GDM1 (cell line): ENCODE measurements at places on chromosomes 6 and 20.
A peak's percentile ranks its signal among the peaks of the same experiment; 100 is the strongest.

DNA sequence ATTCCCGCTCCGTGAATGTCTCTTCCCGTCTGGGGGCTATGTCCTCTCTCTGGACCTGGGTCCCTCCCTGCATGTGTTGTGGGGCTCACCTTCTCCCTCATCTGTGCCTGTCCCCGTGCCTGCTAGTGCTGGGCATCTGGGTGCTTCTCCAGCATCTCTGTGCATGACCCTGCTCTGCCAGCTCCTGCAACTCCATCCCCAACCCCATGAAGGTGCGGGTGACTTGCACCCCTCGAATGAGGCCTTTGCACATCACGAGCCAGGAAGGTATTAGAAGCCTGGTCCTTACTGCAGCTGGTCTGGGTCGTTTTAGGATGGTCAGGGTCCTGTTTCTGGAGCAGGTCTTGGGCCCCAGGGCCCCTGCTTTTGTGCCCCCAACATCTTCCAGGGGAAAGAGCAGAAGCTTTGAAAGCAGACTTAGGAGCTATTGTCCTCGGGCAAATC lies 109.7 kb downstream of the AGPAT4 start:
- no peak for DNase-seq

DNA sequence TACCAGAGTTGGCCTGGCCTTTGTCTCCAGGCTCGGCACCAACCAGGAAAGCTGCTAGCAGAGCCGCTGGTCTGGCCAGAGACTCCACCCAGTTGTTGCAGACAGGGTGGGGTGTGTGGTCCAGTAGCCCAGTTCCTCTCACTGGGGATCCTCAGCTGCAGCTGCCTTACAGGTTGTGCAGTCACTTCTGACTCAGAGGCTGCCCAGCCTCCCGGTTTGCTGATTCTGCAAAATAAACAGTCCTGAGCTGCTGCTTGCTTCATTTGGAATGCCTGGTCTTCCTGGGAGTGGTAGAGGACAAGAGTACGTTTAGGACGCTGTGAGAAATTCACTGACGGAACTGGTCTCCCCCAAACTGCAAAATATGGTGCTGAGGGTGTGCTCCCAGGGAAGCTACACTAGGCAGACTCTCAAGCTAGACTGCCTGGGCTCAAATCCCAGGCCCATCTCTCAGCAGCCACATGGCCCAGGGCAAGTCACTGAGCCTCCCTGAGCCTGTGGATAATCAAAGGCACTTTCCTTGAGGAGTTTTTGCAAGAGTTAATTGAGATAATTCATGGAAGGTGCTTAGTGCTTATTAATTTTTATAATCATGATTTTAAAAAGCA lies 246.1 kb downstream of the TFAP2C start:
- no peak for DNase-seq

GRCh38 chr6:168371981-168372711 lies 52.6 kb upstream of the DACT2 start:
- DNase-seq: no peak

DNA sequence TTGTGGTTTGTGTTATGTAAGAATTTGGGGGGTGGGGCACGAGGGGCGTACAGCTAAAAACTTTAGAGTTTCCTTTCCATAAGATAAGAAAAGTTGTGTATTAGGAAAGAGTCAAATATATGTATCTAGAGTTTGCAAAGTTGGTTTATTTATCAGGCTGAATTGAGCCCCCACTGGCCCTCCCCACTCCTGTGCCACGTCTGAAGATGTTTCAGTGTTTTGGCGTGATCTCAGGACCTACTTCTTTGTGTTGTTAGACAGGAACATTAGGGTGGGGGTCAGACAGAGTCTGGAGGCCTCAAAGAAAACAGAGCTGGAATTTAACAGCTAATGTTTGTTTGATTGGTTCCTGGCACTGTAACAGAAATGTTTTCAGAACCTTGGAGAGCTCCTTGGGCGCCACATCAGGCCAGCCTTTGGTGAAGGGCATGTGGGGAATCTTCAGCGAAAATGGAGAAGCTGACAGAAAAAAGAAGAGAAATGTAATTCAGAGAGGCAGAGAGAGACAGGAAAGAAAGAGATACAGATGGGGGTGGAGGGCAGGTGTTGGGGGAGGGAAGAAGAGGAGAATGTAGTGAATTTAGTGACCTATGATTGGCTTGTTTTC lies 674 bp downstream of the NRSN1 start:
- peak; percentile 6 for DNase-seq

DNA sequence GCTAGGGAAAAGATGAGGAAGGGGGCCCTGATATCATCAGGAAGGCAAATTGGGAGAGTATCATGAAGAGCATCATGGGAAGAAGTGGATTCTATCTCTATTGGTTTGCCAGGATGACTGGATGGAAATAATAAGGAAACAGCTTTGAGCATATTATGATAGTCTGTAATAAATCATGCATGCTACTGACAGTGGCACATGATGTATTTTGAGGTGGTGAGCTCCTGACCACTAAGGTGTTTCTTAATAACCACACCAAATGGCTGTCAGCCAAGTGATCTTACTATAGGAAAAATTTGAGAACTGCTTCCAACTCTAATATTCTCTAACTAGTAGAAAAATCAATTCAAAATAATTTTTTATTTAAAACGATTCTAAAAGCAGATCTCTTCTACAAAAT lies 548.4 kb upstream of the JAG1 start:
- no peak for DNase-seq

DNA sequence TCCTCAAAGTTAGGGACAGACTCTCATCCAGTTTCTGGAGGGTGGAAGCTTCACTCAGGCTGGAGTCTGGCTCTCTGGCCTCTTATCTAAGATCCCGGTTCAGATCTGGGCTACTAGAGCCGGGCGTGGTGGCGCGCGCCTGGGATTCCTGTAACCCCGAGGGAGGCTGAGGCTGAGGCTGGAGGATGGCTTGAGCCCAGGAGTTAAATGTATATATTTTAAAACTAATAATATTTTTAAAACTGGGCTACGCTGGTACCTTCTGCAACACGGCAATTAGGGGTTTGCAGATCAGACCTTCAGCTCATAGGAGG lies 710 bp upstream of the ZNF343 start:
- no peak for DNase-seq

DNA sequence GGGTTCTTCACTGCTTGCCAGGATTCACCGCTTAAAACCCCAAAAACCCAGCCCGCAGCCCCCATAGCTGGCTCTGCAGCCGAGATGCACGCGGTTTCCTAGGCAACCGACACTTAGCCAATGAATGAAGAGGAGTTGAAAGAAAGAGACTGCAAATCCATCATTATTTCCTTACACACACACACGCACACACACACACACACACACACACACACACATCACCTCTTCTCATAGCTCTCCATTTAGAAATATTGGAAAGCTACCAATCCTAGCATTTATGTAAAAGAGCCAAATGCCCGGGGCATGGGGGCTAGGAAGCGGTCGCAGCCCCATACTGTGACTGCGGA lies 3.4 kb upstream of the TUBB2B start:
- DNase-seq: no peak

DNA sequence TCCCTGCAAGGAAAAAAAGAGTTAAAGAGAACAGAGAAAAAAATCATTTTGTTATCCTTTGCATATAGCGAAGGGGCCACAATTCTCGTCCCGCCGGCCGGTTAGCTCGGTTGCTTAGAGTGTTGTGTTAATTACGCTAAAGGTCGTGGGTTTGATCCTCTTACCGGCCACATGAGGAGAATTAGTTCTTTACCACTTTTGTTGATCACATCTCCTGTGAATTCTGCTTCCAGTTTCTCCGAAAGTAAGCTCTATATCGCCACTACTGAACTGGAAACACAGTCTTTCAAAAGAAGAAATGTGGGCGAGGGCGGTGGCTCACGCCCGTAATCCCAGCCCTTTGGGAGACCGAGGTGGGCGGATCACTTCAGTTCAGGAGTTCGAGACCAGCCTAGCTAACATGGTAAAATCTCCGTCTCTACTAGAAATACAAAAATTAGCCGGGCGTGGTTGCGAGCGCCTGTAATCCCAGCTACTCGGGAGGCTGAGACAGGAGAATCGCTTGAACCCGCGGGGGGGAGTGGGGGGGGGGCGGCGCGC lies 13.4 kb downstream of the PRSS16 start:
- DNase-seq: no peak

DNA sequence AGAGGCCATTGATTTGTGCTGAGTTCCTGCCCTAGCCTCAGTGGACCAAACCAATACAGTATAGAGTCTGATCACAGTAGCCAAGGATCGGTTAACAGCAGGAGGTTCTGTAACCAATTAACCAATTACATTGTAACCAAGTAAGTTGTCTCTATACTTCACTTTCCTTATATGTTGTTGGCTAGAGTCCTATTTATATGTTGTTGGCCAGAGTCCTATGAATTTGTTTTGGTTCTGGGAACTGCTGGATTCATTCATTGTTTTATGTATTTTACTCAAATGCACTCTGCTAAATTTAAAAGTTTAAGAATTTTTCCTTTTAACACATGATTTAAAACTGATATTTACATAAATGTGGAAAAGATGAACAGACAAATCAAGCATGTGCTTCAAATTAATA lies 597.4 kb upstream of the HS3ST5 start:
- DNase-seq: no peak

DNA sequence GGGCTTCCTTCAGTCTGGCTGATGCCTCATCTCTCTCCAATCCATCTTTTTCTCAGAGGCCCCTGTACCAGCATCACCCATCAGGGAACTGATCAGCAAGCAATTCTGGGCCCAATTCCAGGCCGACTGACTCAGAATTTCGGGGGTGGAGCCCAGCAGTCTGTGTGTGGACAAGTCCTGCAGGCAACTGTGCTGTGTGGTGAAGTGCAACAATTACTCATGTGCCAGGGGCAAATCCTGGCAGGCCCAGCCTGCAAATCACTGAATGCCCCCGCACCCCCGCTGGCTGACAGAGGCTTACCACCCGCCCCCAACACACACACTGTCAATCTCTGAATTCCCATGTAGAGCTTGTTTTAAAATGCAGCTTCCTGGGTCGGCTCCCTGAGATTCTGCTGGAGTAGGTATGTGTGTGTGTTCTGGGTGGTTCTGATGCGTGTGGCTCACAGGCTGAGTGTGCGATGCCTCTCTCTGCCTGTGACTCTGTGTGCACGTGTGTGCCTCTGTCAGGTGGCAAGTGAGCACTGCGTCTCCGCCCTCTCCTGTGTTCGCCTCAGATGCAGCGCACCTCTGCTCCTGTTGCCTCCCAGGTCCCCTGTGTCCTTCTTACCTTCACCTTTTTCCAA lies 45.4 kb downstream of the SSR1 start:
- no peak for DNase-seq

- no peak for DNase-seq
These were observed 52.4 kb downstream of the MAP3K7 start for GRCh38 chr6:90534337-90535025.

GRCh38 chr6:5080574-5080973 lies 4.6 kb upstream of the PPP1R3G start:
- no peak for DNase-seq

- DNase-seq: no peak
These were observed 11.8 kb downstream of the ADTRP start for GRCh38 chr6:11766589-11767450.

GRCh38 chr20:42492290-42492689 lies 697.4 kb downstream of the PTPRT start:
- DNase-seq: no peak

- DNase-seq: no peak
These were observed 156.9 kb downstream of the VEGFA start for GRCh38 chr6:43926634-43927531.

DNA sequence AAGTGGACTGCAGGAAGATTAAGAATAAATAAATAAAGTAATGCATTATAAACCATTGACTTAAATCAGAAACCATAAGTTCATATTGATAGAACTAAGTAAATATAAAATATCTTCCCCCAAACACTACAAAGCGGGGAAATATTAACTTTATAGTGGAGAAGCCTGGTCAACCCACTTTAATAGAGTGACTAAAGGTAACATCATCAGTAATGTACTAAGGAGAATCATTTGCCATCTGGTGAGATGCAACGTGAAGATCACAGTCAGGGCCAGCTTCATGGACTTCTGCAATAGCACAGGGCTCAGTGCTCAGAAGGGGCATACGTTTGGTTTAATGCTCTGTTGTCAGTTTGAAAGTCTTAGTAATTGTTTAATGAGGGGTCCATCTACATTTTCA lies 58.8 kb upstream of the CD83 start:
- no peak for DNase-seq

DNA sequence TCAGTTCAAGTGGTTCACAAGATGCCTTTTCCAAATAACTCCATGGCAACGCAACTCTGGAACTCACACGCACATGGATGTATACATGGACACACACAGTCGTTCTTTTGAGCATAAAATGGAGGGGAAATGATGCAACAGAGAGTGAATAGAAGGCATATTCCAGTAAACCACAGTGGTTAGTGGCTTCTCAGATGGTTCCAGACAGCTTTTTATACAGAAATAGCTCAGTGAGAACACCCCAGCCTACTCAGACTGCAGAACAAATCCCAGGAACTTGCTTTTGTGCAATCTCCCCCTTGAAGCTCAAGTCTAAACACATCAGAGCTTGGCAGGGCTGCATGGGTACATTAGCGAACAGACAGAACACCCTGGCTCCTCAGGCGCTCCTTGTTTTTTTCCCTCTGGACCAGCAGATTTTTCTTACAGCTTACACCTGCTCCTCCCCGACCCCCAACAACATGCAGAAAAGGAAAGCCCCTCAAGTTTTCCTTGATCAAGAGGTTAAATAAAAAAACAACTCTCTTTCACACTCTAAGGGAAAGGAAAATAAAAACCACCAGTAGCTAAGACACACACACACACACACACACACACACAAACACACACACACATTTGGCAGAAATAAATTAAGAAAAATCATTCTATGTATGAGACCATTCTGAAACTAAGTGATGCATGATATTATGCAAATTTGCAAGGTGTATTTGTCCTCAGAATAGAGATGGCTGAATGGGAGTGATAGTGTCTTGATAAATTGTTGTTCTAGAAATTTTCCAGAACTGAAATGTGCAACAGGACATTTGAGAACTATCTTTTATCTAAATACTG lies 51.2 kb upstream of the RANBP9 start:
- peak; percentile 76 for DNase-seq
